ENCODE measurements at places on chromosomes 6 and 20.

DNA sequence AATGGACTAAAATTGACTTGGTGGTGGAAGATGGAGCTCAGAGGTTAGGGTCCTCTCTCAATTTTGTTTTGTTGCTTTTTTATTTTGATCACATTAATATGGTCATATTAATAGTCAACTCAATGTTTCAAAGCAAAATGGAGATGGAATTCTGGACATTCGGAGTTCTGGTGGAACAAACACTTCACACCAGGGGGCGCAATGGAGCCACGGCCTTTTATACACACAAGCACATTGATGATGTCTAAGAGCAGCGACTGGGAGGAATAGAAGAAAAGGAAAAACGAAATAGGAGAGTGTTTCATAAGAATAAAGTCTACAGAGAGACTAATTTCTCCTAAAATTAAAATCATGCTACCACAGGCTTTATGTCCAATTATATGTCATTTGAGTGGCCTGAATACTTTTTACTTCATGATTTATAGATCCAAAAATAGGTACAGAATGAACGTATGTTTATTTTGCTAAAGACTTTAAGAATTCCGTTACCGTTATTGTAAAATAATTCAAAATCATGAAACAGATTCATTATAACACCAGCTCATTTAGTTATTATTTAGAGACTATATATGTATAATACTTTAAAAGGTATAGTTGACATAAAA is 197.6 kb upstream of the SASH1 start:
- peak; percentile 84 for DNase-seq

GRCh38 chr20:34271956-34272355 is 30.7 kb downstream of the ASIP start:
- DNase-seq, result no peak

- DNase-seq, result no peak
These were observed 118.4 kb upstream of the AKIRIN2 start for GRCh38 chr6:87820343-87820984.

DNA sequence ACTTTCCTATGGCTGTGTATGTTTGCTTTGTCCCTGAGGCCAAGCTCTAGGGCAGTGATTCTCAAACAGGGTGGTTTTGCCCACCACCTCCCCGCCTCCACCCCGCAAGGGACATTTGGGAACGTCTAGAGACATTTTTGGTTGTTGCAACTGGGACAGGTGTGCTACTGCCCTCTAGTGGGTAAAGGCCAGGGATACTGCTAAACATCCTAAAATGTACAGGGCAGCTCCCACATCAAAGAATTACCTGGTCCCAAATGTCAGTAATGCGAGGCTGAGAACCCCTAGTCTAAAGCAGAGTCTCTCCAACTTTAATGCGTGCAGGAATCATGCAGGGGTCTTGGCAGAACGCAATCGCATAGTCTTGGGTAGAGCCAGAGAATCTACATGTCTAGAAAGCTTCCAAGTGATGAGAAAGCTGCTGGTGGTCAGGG is 5.1 kb downstream of the KCNS1 start:
- DNase-seq, result peak; percentile 97

DNA sequence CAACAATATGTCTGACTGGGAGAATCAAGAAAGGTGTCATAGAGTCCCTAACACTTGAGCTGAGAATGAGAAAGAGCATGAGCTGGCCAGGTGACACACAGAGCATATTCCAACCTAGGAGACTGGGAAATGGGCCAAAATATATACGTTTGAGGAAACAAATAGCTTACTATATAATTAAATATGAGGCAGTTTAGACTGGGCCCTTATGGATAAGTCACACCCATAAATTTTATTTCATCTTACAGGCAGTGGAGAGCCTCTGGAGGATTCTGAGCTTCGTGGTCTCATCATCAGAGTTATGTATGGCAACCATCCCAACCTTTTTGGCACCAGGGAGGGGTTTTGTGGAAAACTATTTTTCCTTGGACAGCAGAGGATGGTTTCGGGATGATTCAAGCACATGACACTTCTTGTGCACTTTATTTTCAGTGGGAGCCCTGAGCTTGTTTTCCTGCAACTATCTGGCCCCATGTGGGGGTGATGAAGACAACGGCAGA is 12.9 kb upstream of the NQO2 start:
- no peak for DNase-seq

- no peak for DNase-seq
These were observed 184.7 kb downstream of the CDH4 start for GRCh38 chr20:61436667-61437279.

GRCh38 chr6:101011186-101011585 is 130.1 kb upstream of the ASCC3 start:
- DNase-seq, result no peak

GRCh38 chr20:32333988-32334885 is 23.9 kb upstream of the ASXL1 start:
- DNase-seq, result no peak

- peak; percentile 62 for DNase-seq
These were observed 3.0 kb downstream of the ADGRF4 start for GRCh38 chr6:47701363-47701762.

All from T47D (cell line).